ENCODE measurements at places on chromosomes 13 and 19.

DNA sequence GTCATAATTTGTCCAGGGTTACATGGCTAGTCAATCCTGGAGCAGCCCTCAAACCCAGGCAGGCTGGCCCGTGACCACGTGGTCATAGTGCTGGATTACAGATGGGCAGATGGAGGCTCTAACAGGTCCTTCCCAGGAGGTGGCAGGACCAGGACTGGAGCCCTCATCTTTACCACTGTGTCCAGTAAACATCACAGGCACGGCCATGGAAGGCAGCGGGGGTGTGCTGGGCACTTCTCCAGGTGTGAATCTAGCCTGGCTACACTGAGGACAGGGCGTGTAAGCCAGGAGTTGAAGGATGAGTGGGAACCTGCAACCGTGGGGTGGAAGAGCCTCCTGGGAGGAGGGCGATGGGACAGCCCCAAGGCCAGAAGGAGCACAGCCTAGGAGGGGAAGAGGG is 6.1 kb downstream of the CIC start:
- no peak for DNase-seq

GRCh38 chr19:17348700-17349099 is 11.3 kb downstream of the GTPBP3 start:
- DNase-seq = no peak

DNA sequence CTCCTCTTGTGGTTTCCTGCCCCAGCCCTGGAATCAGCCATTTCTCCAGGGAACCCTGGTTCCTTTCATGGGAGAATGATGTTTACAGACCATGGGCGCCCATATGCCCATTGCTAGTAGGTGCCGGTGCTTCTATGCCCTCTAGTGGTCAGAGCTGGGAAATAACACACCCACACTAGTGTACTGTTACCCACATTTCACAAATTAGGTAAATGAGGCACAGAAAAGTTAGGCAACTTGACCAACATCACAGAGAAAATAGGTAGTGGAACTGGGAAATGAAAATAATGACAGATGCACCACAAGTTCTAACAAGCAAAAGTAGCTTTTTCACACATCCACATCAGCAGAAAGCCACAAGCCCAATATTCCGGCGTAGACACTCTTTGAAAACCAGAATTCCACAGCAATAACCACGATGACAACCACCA is 1.3 kb upstream of the CEACAM3 start:
- DNase-seq = peak; percentile 62

GRCh38 chr19:30083125-30083681 is 141.2 kb downstream of the URI1 start:
- no peak for DNase-seq

GRCh38 chr13:97855570-97856303 is 97.7 kb upstream of the IPO5 start:
- no peak for DNase-seq

Data from stimulated activated CD4-positive, alpha-beta T cell treated with anti-CD3 and anti-CD28 coated beads, Interleukin-2, amount 100 ng/mL, for 24 hours (primary cell).